ENCODE measurements at places on chromosomes 6 and 20.

GRCh38 chr6:137000825-137001224 is 43.9 kb downstream of the IL20RA start:
- no peak for DNase-seq

- no peak for DNase-seq
These were observed 29.3 kb upstream of the TBC1D7 start for GRCh38 chr6:13357551-13358075.

DNA sequence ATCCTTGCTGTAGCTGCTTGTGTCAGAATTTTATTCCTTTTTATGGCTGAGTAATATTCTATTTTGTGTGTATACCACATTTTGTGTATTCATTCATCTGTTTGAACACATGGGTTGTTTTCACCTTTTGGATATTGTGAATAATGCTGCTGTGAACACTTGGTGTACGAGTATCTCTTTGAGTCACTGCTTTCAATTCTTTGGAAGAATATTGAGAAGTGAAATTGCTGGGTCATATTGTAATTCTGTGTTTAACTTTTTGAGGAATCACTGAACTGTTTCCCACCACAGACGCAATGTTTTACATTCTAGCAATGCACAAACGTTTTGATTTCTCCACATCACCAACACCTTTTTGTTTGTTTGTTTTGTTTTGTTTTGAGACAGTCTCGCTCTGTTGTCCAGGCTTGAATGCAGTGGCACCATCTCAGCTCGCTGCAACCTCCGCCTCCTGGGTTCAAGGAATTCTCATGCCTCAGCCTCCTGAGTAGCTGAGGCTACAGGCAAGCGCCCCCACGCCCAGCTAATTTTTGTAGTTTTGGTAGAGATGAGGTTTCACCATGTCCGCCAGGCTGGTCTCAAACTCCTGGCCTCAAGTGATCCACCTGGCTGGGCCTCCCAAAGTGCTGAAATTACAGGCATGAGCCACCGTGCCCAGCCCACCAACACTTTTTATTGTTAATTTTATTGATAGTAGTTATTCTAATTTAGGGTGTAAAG is 21.7 kb downstream of the CPXM1 start:
- no peak for DNase-seq

DNA sequence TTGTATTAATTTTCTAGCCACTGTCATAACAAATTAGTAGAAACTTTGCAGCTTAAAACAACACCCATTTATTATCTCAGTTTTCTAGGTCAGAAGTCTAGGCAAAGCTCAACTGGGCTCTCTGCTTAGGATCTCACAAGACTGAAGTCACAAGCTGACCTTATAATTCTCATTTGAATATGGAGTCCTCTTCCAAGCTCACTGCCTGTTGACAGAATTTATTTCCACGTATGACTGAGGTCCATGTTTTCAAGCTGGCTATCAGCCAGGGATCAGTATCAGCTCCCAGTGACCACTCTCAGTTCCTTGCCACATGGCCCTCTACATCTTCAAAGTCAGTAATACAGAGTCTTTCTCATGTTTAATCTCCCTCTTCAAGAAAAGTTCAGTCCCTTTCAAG is 11.7 kb upstream of the HLA-DQB2 start:
- DNase-seq, result no peak

- no peak for DNase-seq
These were observed 14.6 kb upstream of the TOX2 start for GRCh38 chr20:43900121-43900466.

DNA sequence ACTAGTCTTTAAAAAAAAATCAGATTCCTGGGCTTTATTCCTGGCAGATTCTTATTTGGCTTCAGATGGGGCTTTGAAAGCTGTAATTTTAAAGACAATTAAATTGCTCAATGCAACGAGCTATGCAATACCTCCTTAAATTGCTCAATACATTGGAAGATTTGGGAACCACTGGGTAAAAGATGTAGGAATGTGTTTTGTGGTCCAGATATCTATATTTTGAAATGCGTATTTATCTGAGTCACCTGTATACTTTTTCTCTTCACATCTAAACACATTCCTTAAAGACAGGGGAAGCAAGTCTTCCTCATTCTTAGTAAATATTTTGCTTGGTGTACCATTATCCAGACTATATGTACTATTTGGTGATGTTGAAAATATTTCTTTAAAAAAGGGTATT is 29.6 kb upstream of the MAP7 start:
- no peak for DNase-seq

- no peak for DNase-seq
These were observed 408 bp downstream of the PTCHD4 start for GRCh38 chr6:48110436-48111142.

DNA sequence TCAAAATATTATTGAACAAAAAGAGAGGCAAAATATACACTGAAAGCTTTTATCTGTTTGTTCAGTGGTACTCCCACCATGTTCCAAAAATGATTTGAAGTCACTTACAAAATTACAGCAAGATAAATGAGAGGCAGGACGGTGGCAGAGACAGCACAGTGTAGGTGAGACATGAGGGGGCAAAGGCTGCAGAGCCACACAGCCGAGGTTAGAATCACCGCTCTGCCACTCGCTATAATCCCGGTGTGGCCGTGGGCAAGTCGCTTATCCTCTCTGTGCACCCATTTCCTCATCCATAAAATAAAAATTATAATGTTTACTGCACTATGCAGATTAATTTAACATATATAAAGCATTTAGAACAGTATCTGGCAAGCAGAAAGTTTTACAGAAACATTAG is 140.1 kb upstream of the BEND6 start:
- DNase-seq, result no peak

- DNase-seq, result no peak
These were observed 111.0 kb downstream of the EDN1 start for GRCh38 chr6:12401200-12401599.

- DNase-seq, result no peak
These were observed 434 bp downstream of the ZKSCAN4 start for GRCh38 chr6:28251661-28252008.

DNA sequence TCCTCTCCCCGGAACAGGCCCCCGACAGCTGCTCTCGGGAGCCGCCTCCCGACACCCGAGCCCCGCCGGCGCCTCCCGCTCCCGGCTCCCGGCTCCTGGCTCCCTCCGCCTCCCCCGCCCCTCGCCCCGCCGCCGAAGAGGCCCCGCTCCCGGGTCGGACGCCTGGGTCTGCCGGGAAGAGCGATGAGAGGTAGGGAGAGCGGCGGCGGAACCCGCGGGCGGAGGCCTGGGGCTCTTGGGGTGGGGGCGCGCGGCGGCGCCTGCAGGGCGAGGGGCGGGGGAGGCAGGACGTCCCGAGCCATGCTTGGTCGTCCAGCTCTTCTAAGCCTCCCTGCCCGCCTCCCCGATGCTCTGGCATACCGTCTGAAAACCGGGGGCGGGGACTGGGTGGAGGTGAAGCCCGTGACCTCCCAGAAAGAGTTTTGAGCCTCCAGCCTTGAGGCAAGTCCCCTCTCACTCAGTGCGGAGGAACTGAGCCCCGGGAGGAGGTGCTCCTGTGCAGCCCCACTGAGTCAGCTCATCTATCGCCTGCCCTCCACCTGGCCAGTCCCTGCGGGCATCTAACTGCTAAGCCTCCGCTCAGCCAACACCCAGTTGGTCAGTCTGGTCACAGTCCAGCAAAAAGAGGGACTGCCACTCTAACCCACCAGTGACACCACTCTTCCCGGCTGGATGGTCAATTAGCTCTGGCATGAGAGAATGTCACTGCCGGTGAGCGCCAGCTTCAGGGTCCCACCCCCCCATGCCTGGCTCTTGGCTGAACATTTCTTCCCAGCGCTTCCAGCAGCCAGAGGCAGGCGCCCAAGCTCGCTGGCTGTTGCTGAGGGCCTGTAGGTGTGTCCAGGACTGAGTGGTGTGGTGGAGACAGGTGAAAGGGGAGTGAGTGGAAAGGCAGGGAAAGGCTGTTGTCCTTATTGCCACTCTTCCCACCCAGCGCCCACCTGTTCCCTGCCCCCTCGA is 482 bp downstream of the DDR1 start:
- no peak for DNase-seq

All from D721Med (cell line).